ENCODE measurements at places on chromosomes 5 and 9.

DNA sequence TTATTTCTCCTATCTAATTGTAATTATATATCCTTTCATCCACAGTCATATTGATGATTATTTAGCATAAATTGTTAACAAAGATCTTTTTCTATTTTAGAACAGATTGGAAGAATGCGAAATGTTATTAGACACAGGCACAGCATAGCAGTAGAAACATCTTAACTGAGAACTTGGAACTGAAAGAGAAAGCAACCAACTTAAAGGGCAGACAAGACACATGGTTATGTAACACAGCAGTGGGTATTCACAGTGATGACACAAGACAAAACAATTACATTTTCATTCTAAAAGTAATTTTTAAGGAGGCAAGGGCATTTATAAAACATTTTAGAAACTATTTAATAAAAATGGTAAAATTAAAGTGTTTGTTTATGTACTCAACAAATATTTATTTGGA is 57.7 kb upstream of the MEF2C start:
- no peak for DNase-seq

- DNase-seq: no peak
Observed at GRCh38 chr5:56633950-56634349, 181.4 kb upstream of the MAP3K1 start.

DNA sequence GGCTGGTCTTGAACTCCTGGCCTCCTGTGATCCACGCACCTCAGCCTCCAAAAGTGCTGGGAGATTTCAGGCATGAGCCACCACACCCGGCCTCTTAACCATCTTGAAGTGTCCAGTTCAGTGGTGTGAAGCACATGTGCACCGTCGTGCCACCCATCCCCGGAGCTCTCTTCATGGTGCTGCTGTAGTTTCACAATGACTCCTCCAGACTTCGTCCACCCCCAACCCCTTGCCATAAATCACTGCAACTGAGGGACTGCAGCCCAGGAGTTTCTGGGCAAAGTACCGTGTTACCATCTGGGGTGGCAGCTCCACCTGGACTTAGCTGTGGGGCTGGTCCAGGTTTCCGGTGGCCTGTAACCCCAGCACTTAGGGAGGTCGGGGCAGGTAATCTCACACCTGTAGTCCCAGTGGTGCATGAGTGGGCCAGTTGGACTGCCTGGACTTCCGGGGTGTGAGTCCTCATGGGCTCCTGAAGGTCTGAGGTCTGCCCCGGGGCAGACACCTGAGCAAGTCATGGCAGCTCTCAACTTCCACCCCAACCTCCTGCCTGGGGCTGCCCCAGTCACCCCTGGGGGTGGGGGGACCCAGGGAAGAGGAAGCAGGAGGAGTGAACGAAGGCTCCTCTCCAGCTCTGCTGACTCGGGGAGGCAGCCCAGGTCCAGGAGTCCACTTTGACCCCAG is 6.6 kb upstream of the N4BP3 start:
- no peak for DNase-seq

DNA sequence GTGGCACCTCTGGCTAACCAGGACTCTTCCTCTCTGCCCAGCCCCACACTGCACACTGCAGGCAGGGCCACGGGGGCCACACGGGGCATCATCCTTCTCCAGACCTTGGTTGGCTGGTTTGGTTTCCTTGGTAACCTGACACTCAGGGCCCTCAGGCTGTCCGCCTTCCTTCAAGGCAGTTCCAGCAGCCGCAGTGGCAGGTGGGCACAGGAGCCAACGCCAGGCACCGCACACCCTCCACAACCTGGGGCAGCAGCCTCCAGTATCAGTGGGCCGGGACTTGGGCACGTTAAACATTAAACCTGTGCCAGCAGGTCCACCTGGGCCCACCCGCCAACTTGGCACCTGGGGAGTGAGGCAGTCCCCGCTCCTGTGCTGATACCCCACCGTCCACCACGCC is 1.9 kb downstream of the NPDC1 start:
- DNase-seq: no peak

- DNase-seq: no peak
Observed at GRCh38 chr5:164636456-164636855, 1131.0 kb downstream of the MAT2B start.

- DNase-seq: no peak
Observed at GRCh38 chr5:33781286-33781685, 110.5 kb downstream of the ADAMTS12 start.

GRCh38 chr5:135426102-135427082 is 20.8 kb downstream of the DCANP1 start:
- DNase-seq: no peak

DNA sequence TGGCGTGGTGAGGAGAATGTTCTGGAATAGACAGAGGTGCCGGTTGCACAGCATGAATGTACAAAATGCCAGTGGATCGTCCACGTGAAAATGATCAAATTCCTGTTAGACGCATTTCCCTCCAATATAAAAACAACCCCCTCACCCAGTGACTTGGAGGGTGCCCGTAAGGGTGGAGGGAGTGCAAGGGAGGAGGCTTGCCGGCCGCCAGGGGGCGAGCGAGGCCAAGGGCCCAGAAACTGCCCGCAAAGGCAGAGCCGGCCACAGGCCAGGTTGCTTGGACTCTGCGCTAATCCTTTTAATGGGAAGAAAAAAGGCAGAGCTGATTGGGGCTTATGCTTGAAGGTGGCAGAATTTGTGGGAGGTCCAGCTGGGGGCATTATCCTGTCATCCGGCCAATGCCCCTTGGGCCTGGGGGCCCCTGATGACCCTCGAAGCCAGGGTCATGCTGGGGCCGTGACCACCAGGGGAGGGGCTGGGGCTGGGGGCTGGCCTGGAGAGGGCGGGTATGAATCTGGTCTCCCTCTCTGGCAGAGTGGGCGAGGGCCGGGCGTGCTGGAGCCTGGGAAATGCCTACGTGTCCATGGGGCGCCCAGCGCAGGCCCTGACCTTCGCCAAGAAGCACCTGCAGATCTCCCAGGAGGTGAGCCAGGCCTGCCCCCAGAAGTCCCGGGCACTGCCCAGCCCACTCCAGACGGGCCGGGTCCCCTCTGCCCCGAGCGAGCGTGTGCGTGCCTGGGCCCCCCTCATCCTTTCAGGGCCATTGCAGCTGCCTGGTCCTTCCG is 12.0 kb downstream of the GPSM1 start:
- no peak for DNase-seq

DNA sequence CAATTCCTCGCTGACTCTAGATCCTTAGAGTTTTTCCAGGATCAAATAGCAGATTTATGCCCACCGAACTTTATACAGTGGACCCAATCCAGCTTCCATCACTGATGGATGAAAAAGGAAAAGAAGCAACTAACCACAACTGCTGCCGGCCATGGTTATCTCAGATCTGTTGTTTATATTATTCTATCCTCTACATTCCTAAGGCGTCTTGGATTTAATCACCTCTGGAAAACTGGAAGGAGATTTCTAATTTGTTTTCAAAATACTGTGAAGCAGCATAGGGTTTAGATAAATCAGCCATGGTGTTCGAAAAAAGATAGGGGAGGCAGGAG is 663 bp upstream of the ZNF366 start:
- no peak for DNase-seq

DNA sequence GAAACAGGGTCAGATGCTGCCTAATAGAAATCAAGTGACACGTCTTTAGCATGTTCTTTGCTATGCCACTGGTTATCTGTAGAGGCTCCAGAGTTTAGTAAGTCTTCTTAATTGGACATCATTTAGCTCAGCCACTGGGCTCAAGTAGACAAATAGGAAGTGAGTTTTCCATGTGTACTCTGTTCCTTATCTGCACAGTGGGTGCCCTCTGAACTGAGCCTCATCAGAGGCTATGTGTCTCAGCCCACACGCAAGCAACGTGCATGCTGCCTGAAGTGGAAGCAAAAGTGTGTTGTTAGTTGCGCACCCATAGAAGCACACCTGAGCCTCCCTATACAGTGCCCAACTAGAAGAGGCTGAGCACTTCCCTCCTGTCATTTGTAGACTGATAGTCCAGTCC is 134.7 kb downstream of the SEMA5A start:
- no peak for DNase-seq

DNA sequence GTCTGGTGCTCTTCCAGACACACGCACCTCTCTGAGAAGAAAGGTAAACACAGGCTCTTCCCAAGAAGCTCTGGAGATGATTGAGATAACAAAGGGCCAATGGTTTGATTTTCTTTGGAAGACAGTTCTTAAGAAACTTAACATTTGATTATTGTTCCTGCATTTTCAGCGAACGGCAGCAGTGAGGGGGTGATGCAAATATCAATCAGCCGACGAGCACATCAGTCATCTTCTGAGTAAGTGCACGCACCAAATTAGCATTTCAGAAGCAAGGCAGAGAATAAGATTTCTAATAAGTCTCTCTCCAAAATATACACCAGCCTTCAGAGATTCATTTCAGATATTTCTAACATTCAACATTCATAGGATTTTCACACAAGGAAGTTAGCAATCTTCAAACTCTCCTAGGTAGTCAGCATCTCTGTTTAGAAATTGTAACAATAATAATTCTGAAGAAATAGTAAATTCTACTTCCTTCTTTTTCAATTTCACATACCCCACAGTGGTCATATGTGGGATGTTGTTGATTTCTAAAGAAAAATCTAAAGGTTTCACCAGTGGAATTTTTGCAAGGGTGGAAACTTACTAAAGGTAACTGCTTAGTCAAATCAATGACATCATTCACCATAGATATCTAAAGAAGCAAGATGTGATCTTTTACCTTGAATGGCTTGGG is 250.3 kb downstream of the SEC61B start:
- no peak for DNase-seq

DNA sequence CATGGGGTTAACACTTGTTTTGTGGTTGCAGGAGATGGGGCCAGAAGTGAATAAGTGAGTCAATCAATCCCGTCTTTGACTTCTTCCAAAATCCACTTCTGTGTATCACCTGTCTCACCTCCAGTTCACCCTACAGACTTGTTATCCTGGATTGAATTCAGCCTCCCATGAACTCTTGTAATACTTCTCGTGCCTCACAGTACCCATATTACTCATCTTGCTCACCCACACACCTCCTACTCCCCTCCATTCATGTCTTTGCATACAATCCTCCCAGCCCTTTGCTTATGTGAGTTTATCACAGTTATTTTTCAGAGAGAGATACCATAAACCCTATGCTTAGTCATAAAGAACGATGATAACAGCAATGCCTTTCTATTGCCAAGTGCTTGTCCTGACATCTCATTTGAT is 52.9 kb upstream of the PAPPA start:
- DNase-seq: no peak

DNA sequence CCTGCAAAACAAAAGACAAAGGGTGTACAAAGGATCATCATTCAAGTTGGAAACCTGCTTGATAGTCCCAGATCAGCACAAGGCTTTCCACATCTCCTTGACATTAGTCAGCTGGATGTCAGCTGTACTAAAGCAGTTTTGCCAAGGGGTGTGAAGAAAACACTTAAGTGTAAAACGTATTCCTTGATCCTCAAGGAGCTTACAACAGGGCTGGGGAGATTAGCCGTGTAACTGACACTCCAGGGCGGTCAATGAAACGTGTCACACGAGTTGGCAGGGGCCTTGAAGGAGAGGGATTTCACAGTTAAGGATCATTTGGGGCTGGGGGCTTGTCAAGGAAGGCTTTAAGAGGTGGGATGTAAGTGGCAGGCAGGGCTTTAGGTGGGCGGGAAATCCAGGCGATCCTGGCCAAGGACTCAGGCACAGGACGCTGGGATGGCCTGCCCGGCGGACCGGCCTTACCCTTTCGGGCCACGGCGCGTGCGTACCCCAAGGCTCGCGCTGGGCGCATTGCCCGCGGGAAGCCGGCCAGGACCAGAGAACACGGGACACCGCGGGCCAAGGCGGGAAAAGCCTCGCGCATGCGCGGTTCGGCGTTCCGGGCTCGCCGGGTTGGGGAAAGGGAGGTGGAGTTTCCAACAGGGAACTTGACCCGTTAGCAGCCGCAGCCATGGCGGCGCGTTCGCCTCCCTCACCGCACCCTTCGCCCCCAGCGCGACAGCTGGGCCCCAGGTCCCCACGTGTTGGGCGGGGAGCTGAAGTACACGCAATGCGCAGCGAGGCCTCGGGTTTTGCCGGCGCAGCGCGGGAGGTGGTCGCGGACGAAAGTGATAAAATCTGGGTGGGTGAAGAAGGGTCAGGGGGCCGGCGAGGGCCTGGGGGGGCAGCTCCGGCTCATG is at the start of gene CNTLN:
Gene CNTLN (plus strand): TSS at position 645 of the 899 bp plus-strand sequence. CDS start 26 bp downstream, at position 671.
- DNase-seq: no peak

DNA sequence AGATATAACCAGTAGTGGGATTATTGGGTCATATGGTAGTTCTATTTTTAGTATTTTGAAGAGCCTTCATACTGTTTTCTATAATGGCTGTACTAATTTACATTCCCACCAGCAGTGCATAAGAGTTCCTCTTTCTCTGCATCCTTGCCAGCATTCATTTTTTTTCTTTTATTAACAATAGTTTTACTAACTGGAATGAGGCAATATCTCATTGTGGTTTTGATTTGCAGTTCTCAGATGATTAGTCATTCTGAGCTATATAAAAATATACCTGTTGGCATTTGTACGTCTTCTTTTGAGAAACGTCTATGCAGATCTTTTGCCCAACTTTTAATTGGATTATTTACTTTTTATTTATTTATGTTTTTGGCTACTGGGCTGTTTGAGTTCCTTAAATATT is 1579.3 kb upstream of the CDH6 start:
- no peak for DNase-seq

GRCh38 chr9:33924978-33925797 is 108.2 kb downstream of the UBE2R2 start:
- no peak for DNase-seq

DNA sequence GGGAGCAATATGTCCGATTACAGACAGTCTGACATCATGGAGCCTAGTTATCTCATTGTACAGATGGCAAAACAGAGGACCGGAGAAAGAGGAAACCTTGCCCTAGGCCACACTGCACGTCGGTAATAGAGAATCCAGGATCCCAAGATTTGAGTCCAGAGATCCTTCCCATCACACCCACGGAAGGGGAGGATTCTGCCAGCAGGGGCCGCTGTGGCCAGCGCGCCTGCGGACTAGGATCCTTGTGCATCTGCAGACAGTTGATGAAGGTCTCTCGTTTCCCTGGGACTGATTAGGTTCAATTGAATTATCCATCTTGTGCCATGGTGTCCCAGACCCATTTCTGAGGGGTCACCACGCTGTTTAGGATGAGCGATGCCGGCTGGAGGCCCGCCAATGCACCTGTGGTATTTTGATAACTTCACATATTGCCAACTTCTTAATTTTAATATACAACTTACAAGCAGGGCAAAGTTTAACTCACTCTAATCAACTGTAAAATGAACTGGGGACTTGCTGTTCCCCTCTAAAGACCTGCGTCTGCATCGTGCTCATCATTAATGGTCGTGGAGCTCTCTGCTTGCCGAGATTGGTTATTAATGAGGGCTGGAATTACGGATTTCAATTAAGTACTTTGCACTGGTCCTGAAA is 592.7 kb upstream of the BRINP1 start:
- no peak for DNase-seq

- DNase-seq: no peak
Observed at GRCh38 chr5:94420885-94421284, 197.5 kb downstream of the KIAA0825 start.

DNA sequence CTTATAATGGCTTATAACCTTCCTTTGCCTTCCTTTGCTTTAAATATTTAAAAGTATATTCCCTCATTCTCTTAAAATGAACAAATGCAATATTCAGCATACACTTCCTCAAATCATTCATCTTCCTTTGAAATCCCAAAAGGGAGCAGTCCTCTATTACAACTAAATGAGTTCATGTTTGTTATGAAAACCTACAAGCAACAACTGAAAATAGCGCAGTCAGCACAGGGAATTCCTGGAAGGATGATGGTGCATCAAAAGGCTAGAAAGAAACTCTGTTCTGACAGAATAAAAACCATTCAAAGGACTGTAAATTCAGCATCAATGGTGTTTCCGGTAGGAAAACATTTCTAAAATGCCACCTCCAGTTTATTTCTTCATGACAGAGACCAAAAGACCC is 3.3 kb downstream of the NR6A1 start:
- DNase-seq: no peak

- no peak for DNase-seq
Observed at GRCh38 chr9:87336914-87337333, 160.7 kb upstream of the DAPK1 start.

All from activated T-helper 1 cell treated with anti-CD3 and anti-CD28 coated beads, Interleukin-2, amount 50 U/mL, for 16 hours (primary cell).